ENCODE measurements at places on chromosomes 3 and 15.

DNA sequence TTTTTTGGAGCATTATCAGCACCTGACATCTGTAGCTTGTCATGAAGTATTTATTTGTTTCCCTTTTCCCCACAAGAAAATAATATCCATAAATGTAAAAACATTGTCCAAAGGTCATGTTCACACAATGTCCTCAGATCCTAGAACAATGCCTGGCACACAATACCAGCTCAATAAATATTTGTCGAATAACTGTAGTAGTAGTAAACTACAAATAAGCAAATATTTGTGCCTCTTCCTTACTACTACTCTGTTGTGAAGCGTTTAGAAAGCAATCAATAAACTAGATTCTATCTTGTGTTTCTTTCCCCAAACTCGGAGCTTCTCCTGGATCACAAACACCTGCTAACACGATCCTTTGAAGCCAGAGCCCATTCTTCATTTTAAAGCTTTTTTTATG lies 459.6 kb upstream of the NECTIN3 start:
- DNase-seq: no peak

DNA sequence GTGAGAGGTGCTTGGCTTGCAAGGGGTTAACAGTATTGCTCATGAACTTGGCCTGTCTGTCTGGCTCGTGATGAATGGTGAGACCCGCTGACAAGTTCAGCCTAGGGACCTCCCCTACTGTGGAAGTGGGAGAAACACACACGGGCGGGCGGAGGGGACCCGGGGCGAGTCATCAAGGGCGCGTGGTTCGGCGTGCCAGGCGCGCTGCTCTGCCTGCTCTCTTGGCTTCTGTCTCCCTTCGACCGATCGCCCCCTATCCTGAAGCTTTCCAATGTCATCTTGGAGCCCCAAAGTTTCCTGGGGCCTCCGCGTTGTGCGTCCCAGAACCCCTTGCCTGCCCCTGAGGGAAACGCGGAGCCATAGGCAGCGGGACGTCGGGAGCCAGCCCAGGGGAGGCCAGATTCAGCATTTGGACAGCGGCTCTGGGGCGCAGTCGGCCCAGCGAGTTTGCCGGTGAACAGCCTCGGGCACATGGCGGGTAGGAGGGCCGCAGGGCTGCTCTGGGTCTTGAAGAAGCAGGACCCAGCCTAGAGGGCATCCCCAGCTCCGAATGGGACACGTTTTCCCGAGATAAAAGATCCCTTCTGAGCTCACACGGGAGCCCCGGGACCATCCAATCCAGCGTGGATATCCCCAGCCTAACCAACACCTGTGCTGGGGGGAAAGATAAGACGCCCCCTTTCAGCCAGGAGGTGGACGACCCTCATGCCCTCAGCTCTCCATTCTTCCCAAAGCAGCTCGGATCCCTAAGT lies 27.0 kb upstream of the POLG start:
- peak; percentile 72 for DNase-seq

DNA sequence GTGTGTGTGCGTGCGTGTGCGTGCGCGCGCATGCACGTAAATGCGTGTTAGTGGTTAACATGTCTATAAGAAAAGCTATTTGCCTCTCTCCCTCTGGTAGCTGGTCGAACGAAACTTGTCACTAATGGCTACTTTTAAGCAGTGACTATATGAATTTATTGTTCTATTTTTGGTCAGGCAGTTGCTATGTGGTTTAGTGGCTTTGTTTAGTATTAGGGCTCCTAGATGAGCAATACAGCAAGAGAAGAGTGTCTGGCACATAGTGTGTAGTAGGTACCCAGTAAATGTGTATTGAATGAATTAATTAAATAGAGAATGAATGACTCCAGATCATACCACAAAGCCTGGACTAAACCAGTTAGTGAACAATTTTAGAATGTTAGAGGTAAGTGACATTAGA lies 171.6 kb downstream of the PPM1L start:
- no peak for DNase-seq

- no peak for DNase-seq
These were observed 199.4 kb downstream of the OCA2 start for GRCh38 chr15:27899583-27900285.

DNA sequence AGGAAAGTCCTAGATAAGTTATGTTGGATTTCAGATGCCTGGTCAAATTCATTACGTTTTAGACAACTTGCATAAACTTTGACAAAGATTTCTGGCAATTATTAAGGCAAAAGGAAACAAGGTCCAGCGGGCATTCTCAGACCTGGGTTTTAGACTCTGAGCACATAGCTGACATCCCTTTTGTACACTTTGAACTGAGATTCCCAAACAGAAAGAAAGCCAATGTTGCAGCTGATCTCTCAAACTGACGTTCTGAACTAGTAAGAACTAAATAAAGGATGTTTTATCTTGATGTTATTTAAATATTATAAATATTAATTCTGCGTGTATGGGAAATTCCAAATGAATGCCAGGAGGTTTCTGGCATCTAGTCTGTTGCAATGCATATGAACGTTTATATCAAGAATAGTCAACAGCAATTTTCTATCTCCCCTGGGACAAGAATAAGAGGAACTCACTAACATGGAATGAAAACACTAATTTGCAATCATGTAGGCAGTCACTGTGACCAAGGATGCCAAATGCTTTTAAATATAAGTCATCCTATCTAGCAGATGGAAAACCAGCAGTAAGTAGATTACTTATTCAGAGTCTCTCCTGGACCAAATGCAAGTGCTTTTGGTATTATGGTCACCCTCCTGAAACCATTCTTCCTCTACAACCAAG lies 202.1 kb downstream of the GREM1 start:
- DNase-seq: no peak

- DNase-seq: peak; percentile 50
These were observed at the start of gene EIF4E3 for GRCh38 chr3:71725271-71725991. Gene EIF4E3, minus strand, starts transcription at chr3:71725402. Its CDS starts 35 bp downstream, at chr3:71725367.
